ENCODE measurements at places on chromosomes 5 and 9. TPM values are rescaled to one million over a fixed set of nuclear protein-coding genes. Genes with fewer than 3 reads are reported as not detected.

DNA sequence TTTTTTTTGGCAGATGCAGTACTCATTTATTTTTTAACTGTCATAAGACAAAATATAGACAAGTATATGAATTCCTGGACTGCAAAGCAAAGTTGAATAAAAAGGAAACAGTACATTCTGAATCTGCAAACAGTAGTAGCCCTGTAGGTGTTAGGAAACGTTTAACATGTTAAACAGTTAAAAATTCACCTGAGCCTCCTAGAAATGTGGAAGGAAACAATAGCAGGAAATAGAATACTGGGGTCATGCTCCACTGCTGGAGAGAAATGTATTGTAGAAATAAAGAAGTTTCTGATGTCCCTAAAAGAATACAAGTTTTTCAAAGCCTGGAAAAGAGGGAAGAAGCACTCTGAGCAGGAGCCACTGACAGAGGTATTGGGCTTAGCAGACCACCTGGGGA, 866.0 kb downstream of the PTPRD start:
- no peak for DNase-seq
- no peaks in the 10 kb centered on the region for H3K27me3 ChIP-seq
- no peak overlapping the region for H3K4me3 ChIP-seq
- no peak overlapping the region for H3K27ac ChIP-seq
- H3K4me1 ChIP-seq = no peaks in the 10 kb centered on the region

DNA sequence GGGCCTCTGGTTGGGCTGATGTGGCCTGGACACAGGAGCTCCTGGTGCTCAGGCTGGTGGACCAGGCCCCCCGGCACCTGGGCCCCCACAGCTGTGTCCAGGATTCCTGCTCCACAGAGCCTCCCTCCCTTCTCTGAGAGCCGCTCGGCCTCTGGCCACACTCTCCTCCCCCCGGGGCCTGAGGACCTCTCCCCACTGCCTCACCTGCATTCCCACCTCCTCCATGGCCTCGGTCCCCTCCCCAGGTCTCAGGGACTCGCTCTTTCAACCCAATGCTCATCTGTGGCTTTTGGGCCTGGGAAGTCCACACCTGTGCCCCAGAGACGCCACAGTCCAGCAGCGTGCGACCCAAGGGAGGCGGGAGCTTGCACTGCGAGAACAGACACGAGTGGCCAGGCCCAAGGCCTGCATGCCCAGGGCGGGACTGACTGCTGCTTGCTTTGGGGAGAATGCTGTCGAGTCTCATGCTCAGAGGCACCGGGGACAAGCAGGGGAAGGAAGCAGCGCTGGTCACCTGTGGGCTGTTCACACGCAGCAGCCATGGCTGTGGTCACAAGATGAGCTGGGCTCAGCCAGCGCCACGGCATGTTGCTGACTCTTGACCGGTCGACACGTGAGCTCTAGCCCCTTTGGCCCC, 14.6 kb downstream of the PAEP start:
- no peaks in the 10 kb centered on the region for H3K36me3 ChIP-seq
- no peaks in the 10 kb centered on the region for H3K27me3 ChIP-seq
- no peak overlapping the region for H3K4me3 ChIP-seq

PPP3R2 gene
- not detected for total RNA-seq

C7 gene
- 302 TPM for total RNA-seq

DNA sequence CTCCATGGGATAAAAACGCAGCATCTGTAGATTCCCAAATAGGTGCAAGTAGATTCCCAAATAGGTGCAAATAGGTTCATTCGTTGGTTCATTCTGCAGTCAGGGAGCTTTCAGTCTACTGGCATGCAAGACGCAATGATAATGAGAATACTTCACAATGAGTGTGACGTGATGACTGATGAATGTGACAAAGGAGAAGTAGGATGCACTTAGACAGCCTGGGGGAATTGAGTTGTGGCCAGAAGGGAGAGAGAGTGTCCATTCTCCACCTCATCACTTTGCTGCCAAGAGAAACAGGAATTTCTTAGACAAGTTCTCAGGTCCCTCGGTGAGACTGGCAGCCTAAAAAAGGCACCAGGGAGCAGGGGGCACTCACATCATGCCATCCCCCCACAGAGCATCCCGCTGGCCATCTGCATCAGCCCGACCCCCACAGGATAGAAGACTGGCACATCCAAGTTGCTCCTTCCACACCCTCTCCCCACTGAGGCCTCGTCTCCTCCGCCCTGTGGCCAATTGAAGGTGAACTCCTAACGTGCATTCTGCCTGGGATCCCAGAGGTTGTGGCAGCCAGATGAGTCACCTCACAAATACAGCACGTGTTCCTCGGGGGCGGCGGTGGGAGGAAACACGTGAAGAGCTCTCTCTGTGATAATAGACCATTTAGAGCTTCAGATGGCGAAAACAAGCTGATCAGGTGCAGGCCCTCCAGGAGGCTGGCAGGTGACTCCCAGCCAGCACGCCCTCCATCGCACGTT, 19.9 kb upstream of the KCNIP1 start:
- H3K27me3 ChIP-seq = no peaks in the 10 kb centered on the region
- H3K36me3 ChIP-seq = no peaks in the 10 kb centered on the region
- H3K4me1 ChIP-seq = no peaks in the 10 kb centered on the region
- DNase-seq = no peak

SLCO4C1 gene
- 36.9 TPM for total RNA-seq

- H3K27me3 ChIP-seq = no peaks in the 10 kb centered on the region
- H3K36me3 ChIP-seq = no peaks in the 10 kb centered on the region
- H3K4me1 ChIP-seq = no peaks in the 10 kb centered on the region
- H3K27ac ChIP-seq = no peak overlapping the region
- H3K4me3 ChIP-seq = no peak overlapping the region
Observed at GRCh38 chr9:125810161-125810560, 63.0 kb downstream of the PBX3 start.

GRCh38 chr9:117375956-117376355, 38.9 kb downstream of the ASTN2 start:
- DNase-seq = no peak
- no peak overlapping the region for H3K27ac ChIP-seq
- no peaks in the 10 kb centered on the region for H3K4me1 ChIP-seq
- no peaks in the 10 kb centered on the region for H3K27me3 ChIP-seq

GRCh38 chr5:123559434-123559775, 47.4 kb downstream of the CSNK1G3 start:
- no peaks in the 10 kb centered on the region for H3K27me3 ChIP-seq
- no peak overlapping the region for H3K4me3 ChIP-seq
- DNase-seq = no peak
- H3K36me3 ChIP-seq = peaks cover 9% of the 10 kb centered on the region
- no peaks in the 10 kb centered on the region for H3K4me1 ChIP-seq

DNA sequence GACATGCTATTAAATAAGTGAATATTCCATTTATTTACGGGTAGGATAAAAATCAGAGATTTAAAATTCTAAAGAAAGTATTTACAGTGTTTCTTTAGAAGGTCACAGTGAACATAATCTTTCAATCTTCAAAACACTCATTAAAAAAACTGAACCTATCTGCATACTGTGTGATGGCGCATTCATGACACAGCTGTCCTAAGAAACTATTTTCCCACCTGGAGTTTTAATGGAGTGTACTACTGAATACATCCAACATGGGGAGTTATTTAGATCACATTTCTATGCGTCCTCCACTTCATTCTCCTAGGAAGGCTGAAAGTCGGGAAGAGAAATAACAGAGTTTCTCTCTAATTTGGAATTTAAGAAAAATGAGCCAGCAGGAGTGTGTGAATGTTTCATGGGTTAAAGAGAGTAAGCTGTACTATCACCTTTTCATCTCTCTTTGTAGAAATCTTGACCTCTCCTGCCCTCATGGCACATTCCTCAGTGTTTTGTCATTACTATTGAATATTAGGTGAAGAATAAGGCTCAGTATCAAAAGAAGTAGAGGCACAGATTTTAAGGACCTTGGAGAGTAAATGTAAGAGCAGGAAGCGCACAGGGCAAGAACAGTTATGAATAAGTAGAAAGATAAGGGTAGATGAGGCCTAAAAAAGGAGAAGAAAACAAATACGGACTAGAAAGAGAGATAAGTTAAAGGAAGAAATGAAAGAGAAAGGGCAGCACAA, 551.2 kb upstream of the TUSC1 start:
- no peaks in the 10 kb centered on the region for H3K4me1 ChIP-seq
- H3K36me3 ChIP-seq = no peaks in the 10 kb centered on the region
- DNase-seq = no peak
- H3K27ac ChIP-seq = no peak overlapping the region

Measured in upper lobe of right lung (tissue), 1 donor.